ENCODE measurements at places on chromosomes 1 and 21.

DNA sequence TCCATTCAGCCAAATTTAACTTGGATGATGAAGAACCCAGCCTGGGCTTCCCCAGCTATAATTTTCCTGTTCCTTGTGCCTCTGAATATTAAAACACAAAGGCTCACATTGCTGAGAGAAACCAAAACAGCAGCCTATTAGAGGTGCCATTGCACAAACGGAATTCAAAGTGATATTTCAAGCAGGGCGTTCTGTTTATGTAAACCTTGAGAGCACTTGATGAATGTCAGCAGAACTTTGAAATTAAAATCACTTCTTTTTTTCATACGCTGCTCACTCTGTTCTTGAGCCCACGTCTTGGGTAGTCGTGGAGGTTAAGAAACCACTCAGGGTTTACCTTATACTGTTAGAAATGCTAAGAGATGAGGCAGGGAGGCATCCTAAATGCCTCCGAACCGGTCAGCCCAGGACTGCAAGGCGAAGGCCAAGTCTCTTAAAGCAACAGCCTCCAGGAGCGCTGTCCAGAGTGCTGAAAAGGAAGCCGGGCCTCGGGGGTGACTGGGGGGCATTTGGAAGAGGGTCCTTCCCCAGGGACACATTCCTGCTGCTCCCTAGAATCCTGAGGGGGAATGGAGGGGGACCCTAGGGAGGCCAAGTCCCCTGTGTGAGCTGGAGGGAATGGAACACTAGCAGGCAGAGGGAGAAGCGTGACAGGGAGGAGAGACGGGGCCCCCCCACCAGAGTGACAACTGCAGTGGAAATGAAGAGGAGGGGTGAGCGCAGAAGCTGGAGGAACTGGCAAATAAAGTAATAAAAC is 154.8 kb upstream of the VAMP3 start:
- DNase-seq = no peak

DNA sequence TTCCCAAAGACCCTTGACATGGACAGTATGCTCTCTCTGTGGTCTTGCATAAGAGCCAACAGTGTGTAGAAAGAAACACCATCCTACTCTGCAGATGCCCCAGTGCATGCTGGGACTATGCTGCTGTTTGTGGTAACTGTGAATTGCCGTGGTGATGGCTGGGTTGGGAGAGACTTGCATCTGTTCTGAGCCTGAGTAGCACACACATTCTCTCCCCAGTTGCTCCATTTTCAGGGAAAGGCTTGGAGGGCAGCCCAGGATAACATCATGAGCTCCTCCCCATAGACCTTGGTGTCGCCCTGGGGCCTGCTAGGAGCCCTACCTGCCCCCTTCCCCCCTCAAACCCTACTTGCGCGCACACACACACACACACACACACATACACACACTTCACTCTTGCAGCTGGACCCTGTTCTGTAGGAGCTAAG is 120.9 kb upstream of the IPO9 start:
- DNase-seq = no peak

DNA sequence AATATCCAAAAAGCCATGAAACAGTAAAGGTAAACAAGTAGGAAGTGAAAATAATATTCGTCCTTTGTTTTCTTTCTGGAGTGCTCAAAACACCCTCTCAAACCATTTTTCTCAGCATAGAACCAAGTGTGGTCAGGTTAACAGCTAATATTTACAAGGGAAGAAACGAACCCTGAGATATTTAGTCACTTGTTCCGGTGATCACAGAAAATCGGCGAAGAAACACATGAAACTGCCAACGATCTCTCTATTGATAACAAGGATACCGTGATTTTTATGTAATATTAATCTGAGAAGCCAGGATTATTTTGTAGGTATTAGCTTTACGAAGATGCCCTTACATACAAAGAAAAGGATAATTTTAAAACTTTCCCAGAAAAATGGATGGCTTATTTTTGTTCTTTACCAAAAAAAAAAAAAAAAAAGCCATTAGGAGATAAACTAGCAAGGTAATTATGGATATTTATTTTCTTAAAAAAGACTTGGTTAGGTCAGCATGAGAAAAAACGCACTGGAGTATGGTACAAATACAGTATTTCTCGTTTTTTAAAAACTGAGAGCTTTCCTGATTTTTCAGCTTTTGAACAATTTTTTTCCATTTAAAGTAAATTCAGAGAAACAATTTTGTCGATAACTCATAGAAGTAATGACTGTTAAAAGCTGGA is 107.3 kb upstream of the HNRNPU start:
- no peak for DNase-seq

DNA sequence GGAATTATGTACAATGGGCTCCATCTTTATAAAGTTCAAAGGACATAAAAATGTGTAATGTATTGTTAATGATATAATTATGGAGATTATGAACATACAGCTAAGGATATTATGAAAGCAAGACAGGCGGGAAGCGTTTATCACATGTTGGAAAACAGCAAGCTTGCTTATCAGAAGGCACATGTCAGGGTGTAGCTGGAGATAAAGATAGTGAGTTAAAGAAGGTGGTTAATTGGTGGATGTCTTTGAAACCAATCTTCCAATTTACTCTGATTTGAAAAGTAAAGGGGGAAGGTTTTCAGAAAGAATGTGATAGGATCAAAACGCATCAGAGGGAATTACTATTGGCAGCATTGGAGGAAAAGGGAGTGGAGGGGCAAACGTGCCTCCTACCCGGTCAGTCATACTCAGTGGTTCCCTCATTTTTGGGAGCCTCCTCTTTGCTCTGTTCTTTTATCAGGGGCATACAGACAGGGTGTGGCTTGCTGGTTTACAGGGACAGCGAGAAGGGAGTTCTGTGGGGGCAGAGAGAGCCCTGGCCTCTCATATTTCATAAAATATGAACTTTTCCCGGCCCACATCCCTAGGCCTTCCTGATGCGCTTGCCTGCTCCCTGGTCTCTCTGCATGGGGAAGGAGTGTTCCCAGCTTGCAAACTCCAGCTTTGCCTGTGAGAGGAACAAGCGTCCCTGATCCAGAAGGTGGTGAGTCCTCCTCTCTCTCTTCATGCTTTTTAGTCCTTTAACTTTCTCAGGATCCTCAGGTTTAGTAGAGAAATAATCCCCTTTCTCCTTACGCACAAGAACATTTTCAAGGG is 8.0 kb upstream of the SVBP start:
- no peak for DNase-seq

- no peak for DNase-seq
These were observed 20.6 kb upstream of the PGD start for GRCh38 chr1:10378081-10378841.

DNA sequence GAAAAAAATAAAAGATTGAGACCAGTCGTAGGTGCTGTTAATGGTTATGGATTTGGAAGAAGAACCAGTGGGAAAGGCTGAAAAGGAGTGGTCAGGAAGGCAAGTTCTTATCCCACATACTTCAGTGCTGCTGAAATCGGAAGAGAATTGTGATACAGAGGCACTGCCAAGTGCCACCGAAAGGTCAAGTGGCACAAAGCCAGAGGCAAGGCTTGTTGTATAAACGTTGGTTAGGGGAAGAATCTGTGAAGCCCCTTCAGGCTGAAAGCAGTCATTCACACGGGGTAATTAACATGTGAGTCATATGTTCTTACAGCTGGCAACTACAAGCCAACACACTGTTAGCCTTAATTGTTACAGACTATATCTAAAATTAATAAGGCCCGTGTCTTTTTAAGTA is 48.8 kb downstream of the ZBTB40 start:
- DNase-seq = no peak

- DNase-seq = no peak
These were observed at the start of gene CCDC190 for GRCh38 chr1:162861101-162861500. Gene CCDC190, minus strand, starts transcription at chr1:162861175. Its CDS starts 1,529 bp downstream, at chr1:162859646.

- DNase-seq = no peak
These were observed 7.8 kb upstream of the ADAM15 start for GRCh38 chr1:155043301-155043702.
